HCT116 (cell line): ENCODE measurements at places on chromosomes 2 and 18. TPM values are rescaled to one million over a fixed set of nuclear protein-coding genes. Genes with fewer than 3 reads are reported as not detected.

SNED1 gene
- total RNA-seq, result 9.6 TPM

RTKN gene
- 94.0 TPM for total RNA-seq

MYO7B gene
- 0.07 TPM for total RNA-seq

RESP18 gene
- not detected for total RNA-seq

DNER gene
- total RNA-seq, result 2.9 TPM

OR6B2 gene
- not detected for total RNA-seq
